Smooth muscle cell of the umbilical artery (primary cell): ENCODE measurements at places on chromosomes 16 and 17. TPM values are rescaled to one million over a fixed set of nuclear protein-coding genes. Genes with fewer than 3 reads are reported as not detected.

The OR3A3 gene
- not detected in 2 replicates for total RNA-seq

The IL17C gene
- 0.23 TPM in 1 of 2 replicates, not detected in the other for total RNA-seq

The CUEDC1 gene
- 7.4 and 9.1 TPM in 2 replicates for total RNA-seq

The CTRL gene
- total RNA-seq: under 0.01 and 0.51 TPM in 2 replicates

The TEKT1 gene
- not detected in 2 replicates for total RNA-seq

The PLD6 gene
- total RNA-seq: 1.8 and 2.8 TPM in 2 replicates

The PRR35 gene
- total RNA-seq: not detected in 2 replicates

The TBC1D3L gene
- 2.1 and 6.4 TPM in 2 replicates for total RNA-seq

The G6PC1 gene
- not detected in 2 replicates for total RNA-seq

The HOXB6 gene
- total RNA-seq: 4.8 and 5.3 TPM in 2 replicates

The PROCA1 gene
- total RNA-seq: 1.2 and 1.4 TPM in 2 replicates

The SULT1A3 gene
- 3.1 and 3.6 TPM in 2 replicates for total RNA-seq

The CD300LG gene
- total RNA-seq: not detected in 2 replicates

The BEAN1 gene
- total RNA-seq: 0.09 TPM in 1 of 2 replicates, not detected in the other

The ITGA3 gene
- total RNA-seq: 114 and 588 TPM in 2 replicates

The CCL8 gene
- total RNA-seq: 0.89 TPM in 1 of 2 replicates, not detected in the other

The TMED6 gene
- total RNA-seq: 0.30 TPM in 1 of 2 replicates, not detected in the other

The RDM1 gene
- total RNA-seq: 0.30 and 0.46 TPM in 2 replicates

The AMDHD2 gene
- total RNA-seq: 33.6 and 42.2 TPM in 2 replicates

The RPL19 gene
- total RNA-seq: 1,336 and 1,806 TPM in 2 replicates

The KRT14 gene
- total RNA-seq: 0.46 TPM in 1 of 2 replicates, not detected in the other

The SCGB1C2 gene
- not detected in 2 replicates for total RNA-seq

The BCAR1 gene
- total RNA-seq: 55.5 and 116 TPM in 2 replicates

The DECR2 gene
- 7.1 and 11.8 TPM in 2 replicates for total RNA-seq

The KRTAP2-2 gene
- total RNA-seq: not detected in 2 replicates

The TNP2 gene
- total RNA-seq: not detected in 2 replicates

The NPIPB8 gene
- total RNA-seq: 0.14 TPM in 1 of 2 replicates, not detected in the other

The CACNA1G gene
- total RNA-seq: 0.05 TPM in 1 of 2 replicates, not detected in the other

The PYY gene
- total RNA-seq: 0.09 TPM in 1 of 2 replicates, not detected in the other

The RHOT1 gene
- total RNA-seq: 44.9 and 52.0 TPM in 2 replicates

The ABCC11 gene
- 0.05 TPM in 1 of 2 replicates, not detected in the other for total RNA-seq

The EFCAB13 gene
- 7.1 and 9.2 TPM in 2 replicates for total RNA-seq

The CORO7 gene
- total RNA-seq: 9.2 and 26.6 TPM in 2 replicates

The C1QTNF8 gene
- total RNA-seq: not detected in 2 replicates

The PMFBP1 gene
- total RNA-seq: 0.46 TPM in 1 of 2 replicates, not detected in the other

The SULT1A4 gene
- 2.1 TPM in 1 of 2 replicates, not detected in the other for total RNA-seq

The PALB2 gene
- 10.1 and 10.4 TPM in 2 replicates for total RNA-seq

The MT4 gene
- total RNA-seq: not detected in 2 replicates

The VASN gene
- total RNA-seq: 97.5 and 122 TPM in 2 replicates

The MT1H gene
- total RNA-seq: not detected in 2 replicates

The NDRG4 gene
- total RNA-seq: 11.3 and 13.7 TPM in 2 replicates
